NCI-H446 (cell line): ENCODE measurements at places on chromosomes 5 and 9.
A peak's percentile ranks its signal among the peaks of the same experiment; 100 is the strongest.

GRCh38 chr5:149885513-149885912 lies 59.1 kb downstream of the PDE6A start:
- no peak for DNase-seq

DNA sequence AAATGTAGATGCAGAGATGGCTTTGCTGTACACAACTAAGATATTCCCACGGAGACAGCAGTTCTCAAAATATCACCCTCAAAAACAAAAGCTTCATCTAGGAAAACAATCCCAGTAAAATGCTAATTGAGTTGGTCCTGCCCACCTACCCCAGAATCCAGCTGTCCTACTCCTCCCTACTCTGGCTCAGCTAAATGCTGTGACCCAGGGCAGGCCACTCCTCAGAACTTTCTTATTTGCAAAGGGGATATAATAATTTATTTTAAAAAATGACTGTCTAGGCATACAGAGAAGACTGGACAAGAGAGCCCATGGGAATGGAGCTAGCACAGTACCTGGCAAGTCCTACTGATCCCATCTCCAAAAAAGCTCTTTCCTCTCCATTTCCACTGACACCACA lies 162.3 kb downstream of the CRB2 start:
- no peak for DNase-seq

- DNase-seq: peak; percentile 81
These were observed 148.8 kb downstream of the MYO10 start for GRCh38 chr5:16787278-16787677.

GRCh38 chr5:173408946-173409345 lies 80.7 kb upstream of the STC2 start:
- DNase-seq: no peak

GRCh38 chr9:114883709-114884108 lies 46.7 kb downstream of the TNFSF8 start:
- DNase-seq: no peak

- DNase-seq: no peak
These were observed 1.5 kb downstream of the VAV2 start for GRCh38 chr9:133990366-133991213.

DNA sequence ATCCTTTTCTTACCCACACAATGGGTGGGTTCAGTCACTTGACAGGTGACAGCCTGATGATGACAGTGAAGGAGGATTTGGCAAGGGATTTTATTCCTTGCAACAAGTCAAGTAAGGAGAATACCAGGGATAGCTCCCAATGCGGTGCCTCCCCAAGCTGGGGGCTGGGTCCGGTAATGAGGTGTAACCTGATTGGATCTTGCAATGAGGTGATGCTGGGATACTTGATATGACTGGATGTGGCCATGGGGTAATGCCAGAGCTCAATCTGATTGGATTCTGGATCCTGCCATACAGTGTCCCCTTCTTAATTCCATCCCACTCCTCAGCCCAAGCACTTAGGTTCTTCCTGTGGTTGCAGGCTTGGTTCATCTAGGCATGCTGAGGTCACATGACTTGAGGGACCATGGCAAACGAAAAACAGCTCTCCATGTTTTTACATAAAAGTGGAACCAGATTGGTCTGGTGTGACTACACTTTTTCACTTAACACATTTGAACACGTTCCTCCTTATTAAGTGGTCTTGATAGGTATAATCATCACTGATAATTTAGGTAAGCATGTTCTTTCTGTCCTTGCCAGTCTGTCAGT lies 181.1 kb downstream of the PDZD2 start:
- DNase-seq: peak; percentile 23

DNA sequence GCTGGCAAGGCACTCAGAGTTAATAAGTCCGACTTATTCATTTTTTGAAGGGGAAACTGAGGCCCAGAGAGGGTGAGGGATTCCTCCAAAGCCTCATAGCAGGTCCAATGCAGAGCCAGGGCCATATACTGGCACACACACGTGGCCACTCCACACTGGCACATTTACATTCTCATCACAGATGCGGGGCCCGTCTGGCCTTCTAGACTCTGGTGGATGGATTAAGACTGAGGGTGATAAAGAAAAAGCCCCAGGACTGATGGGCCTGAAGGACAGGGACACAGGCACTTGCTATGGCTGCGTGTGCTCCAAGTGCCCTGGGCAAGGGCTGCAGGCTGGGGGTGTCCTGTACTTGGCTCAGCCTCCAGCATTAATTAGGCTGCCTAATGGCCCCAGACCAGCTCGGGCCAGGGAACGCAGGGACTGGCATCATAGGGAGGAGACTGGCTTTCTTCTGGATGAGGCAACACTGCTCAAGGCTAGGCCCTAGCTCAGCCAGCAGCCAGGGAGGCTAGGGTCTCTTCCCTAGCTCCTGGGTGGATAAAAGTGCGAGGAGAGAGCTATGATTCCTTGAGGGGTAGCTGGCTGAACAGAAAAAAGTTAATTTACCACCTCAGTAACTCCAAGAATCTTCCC lies 28.5 kb upstream of the CSF1R start:
- no peak for DNase-seq
